ENCODE measurements at places on chromosomes 12 and 14.

- DNase-seq: no peak
Measured at GRCh38 chr12:13436696-13437391, 240.3 kb downstream of the EMP1 start.

- DNase-seq: no peak
Measured at GRCh38 chr12:89253488-89253887, 98.8 kb downstream of the DUSP6 start.

- DNase-seq: no peak
Measured at GRCh38 chr12:124437617-124438436, 129.6 kb downstream of the NCOR2 start.

DNA sequence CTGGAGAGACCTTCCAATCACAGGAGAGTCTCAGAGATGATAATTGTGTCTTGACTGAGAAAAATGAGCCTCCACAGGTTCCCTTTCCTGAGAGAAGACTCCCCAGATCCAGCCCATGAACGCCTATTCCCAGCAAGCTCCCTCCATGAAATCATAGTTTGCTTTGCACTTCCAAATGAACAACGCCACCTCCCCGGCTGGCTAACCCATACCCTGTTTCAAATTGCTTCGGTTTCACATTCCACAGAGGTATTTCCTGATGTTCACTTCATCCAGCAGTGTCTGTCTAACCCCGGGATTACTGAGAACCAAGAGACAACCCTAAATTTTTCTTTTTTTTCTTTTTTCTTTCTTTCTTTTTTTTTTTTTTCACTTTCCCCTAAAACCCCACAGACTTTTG, 124.1 kb upstream of the RFLNA start:
- no peak for DNase-seq

DNA sequence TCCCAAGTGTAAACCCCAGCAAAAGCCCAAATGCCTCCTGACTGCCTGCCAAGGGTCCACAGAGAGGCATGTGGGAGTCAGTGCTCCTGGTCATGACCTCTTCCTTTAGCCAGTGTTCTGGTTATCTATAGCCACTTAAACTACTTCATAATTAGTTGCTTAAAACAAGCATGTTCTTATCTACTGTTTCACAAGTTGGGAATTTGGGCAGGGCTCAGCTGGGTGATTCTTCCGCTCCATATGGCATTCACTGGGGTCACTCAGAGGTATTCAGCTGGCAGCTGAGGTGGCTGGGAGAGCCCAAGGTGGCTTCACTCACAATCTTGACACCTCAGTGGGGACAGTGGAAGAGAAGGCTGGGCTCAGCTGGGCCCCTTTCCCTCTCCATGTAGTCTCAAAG, 184.0 kb upstream of the RGS6 start:
- no peak for DNase-seq

DNA sequence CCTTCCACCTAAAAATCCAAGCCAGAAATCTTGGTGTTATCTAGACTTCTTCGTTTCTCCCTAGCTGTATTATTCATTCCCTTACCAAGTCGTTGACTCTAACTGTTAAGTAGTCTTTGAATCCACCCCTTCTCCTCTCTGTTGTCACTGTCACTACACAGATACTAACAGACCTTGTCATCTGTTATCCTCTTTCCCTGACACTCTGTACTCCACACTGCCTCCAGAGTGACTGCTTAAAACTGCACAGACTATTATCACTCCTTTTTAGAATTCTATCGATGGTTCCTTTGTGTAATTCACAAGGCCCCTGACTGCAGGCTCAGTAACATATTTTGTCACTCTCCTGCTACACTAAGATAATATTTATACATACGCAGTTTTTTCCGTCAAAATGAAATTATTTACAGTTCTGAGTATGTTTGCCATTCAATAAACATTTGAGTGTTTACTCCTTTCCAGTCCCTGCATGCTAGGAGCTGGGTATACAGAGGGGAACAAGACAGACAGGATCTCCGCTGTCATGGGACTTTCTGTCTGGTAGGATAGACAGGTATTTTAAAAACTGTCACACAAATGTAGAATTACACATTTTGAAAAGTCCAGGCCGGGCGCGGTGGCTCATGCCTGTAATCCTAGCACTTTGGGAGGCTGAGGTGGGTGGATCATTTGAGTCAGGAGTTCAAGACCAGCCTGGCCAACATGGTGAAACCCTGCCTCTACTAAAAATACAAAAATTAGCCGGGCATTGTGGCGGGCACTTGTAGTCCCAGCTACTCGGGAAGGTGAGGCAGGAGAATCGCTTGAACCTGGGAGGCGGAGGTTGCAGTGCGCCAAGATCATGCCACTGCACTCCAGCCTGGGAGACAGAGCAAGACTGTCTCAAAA, 3.8 kb downstream of the MARS1 start:
- DNase-seq: no peak

DNA sequence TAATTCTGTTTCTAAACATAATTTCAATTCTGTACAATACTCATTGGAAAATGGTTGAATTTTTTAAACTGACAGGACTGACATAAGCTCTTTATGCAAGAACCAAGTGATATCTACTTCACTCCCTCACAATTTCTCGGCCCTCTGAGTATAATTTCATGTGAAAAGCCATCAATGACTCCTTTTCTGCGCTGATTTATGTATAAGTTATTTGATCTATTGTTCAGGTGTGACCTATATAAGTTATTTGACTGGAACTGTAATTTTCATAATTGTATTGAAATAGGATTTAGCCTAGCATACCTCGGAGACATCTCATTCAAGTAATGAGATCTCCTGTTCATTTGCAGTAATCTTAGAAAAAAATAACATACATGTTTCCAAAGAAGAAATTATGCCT, 184.4 kb downstream of the SYT1 start:
- DNase-seq: no peak
